Fibroblast of lung (primary cell): ENCODE measurements at places on chromosomes 13 and 19.

DNA sequence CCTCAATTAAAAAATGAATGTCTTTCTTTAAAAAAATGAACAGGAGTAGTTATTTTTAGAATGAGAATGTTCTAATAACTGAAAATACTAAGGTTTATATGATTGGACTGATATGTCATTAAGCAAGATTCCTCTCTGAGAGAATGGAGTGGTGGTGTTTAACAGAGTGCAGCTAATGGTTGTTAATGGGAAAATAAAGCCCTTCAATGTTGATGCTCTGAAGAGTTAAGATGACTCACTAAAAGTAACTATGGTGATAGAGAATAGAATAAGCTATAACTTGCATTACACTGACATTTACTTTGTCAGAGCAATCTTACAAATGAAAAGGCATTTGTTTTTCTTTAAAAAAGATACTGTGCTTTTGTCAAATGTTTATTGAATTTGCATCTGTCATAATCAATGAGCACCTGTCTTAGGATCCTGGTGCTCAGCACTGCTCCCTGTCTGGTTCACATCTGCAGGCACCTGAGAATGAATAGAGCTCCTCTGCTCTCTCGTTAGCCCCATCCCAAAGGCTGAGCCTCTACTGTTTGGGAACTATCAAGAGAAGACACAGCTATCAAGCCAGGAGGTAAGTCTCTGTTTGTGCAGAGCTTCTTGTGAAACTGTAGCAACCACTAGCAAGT, 15.1 kb downstream of the PABPC3 start:
- H3K27ac ChIP-seq, result no peak overlapping the region
- DNase-seq, result no peak
- no peaks in the 10 kb centered on the region for H3K36me3 ChIP-seq
- H3K27me3 ChIP-seq, result no peaks in the 10 kb centered on the region
- no peaks in the 10 kb centered on the region for H3K4me1 ChIP-seq

DNA sequence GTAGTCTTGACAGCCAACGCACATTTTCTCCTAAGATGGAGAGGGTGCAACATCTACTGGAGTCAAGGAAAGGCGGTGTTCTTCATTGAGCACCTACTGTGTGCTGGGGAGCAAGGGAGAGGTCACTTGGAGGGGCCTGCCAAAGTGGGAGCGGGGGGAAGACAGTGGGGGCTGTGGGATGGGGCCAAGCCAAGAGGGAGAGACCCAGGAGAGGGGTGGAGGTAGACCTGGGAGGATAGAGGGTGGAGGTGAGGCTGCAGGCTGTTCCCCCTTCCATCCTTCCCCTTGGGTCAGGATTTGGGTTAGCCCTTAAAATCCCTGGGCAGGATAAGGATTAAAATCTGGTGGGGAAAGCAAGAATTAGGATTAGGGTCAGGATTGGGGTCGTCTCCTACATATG, 1.7 kb upstream of the PLPP2 start:
- no peak overlapping the region for H3K27ac ChIP-seq
- H3K27me3 ChIP-seq, result peaks cover 31% of the 10 kb centered on the region
- H3K4me1 ChIP-seq, result peaks cover 3% of the 10 kb centered on the region
- H3K4me3 ChIP-seq, result no peak overlapping the region

GRCh38 chr13:112730157-112730671, 40.4 kb downstream of the ATP11A start:
- H3K4me3 ChIP-seq, result no peak overlapping the region
- H3K4me1 ChIP-seq, result no peaks in the 10 kb centered on the region

DNA sequence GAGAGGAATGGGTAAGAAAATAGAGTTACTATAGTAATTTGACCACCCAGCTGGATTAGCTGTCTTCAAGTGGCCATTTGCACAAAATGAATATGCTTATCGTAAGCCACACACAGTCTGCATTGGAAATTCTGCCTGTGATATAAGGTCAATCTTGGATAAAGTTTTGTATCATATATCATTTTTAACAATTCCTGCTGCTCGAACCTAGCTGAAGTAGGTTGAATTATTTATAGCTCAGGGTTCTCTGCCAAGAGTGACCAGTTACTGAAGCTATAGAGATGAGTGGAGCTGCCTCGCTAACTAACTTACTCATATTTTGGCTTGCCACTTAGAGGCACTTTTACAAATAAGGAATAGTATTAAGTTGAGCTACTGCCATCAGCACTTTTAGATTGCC, 220.9 kb downstream of the RGCC start:
- peak; percentile 61 for DNase-seq
- no peak overlapping the region for H3K4me3 ChIP-seq
- H3K36me3 ChIP-seq, result no peaks in the 10 kb centered on the region
- H3K27ac ChIP-seq, result no peak overlapping the region

- H3K36me3 ChIP-seq, result no peaks in the 10 kb centered on the region
- no peak overlapping the region for H3K4me3 ChIP-seq
- H3K27ac ChIP-seq, result no peak overlapping the region
Observed at GRCh38 chr13:78607409-78608251, 4.3 kb upstream of the POU4F1 start.

DNA sequence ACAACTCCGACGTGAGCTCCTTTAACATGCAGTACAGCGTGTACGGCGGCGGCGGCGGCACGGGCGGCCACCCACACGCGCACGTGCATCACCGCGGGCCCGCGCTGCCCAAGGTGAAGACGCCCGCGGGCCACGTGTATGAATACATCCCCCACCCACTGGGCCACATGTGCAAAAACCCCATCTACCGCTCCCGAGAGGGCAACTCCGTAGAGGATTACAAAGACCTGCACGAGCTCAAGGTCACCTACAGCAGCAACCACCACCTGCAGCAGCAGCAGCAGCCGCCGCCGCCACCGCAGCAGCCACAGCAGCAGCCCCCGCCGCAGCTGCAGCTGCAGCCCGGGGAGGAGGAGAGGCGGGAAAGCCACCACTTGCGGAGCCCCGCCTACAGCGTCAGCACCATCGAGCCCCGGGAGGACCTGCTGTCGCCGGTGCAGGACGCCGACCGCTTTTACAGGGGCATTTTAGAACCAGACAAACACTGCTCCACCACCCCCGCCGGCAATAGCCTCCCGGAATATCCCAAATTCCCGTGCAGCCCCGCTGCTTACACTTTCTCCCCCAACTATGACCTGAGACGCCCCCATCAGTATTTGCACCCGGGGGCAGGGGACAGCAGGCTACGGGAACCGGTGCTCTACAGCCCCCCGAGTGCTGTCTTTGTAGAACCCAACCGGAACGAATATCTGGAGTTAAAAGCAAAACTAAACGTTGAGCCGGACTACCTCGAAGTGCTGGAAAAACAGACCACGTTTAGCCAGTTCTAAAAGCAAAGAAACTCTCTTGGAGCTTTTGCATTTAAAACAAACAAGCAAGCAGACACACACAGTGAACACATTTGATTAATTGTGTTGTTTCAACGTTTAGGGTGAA, 6.6 kb downstream of the SLITRK5 start:
- H3K4me1 ChIP-seq, result no peaks in the 10 kb centered on the region
- H3K4me3 ChIP-seq, result peak overlapping the region; percentile 46
- H3K36me3 ChIP-seq, result no peaks in the 10 kb centered on the region
- DNase-seq, result no peak
- H3K27me3 ChIP-seq, result peaks cover 10% of the 10 kb centered on the region
- H3K27ac ChIP-seq, result no peak overlapping the region

DNA sequence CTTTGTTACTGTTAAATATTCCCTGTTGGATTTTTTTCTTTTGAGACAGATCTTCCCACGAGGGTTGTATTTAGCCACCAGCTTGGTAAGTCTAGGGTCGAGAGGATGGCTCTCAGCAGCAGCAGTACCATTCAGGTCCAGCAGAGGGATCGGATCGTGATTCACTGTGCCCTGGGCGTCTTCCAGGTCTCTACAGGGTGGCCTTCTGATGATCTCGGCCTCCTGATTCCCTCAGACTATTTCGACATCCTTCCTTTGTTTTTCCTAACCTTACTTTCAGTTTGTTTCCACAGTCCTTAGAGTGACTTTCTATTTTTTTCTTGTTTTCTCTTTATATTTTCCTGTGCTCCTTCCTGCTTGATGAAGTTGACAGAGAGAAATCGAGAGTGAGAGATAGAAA, 1436.9 kb downstream of the UQCRFS1 start:
- no peaks in the 10 kb centered on the region for H3K27me3 ChIP-seq
- H3K4me3 ChIP-seq, result no peak overlapping the region
- H3K27ac ChIP-seq, result no peak overlapping the region
- no peaks in the 10 kb centered on the region for H3K36me3 ChIP-seq
- H3K4me1 ChIP-seq, result no peaks in the 10 kb centered on the region
- peak; percentile 23 for DNase-seq

- H3K36me3 ChIP-seq, result no peaks in the 10 kb centered on the region
- no peak for DNase-seq
- H3K4me1 ChIP-seq, result no peaks in the 10 kb centered on the region
- no peak overlapping the region for H3K4me3 ChIP-seq
- no peaks in the 10 kb centered on the region for H3K27me3 ChIP-seq
Observed at GRCh38 chr19:51551673-51552432, 19.2 kb upstream of the ZNF175 start.

GRCh38 chr19:39515551-39516191, 732 bp downstream of the SELENOV start:
- H3K27ac ChIP-seq, result no peak overlapping the region
- no peak overlapping the region for H3K4me3 ChIP-seq
- peaks cover 44% of the 10 kb centered on the region for H3K27me3 ChIP-seq
- H3K4me1 ChIP-seq, result no peaks in the 10 kb centered on the region
- DNase-seq, result no peak

DNA sequence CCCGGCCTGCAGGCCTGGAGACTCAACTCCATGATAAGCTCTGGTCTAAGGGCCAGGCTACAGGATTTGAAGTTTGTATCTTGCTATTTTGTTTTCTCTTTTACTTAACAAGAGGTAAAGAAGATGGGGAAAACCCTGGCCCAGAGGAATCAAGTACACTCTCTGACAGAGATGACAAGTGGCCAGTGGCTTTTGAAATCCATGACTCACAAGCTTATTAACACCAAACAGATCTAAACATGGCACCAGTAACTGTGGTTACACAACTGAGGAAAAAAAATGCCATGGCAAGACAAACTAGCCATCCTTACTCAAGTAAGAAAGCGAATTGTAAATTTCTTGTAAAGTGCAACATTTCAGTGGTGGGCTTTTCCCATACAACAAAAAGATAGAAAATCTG, 72.6 kb upstream of the SERTM1 start:
- H3K36me3 ChIP-seq, result no peaks in the 10 kb centered on the region
- H3K27ac ChIP-seq, result no peak overlapping the region
- DNase-seq, result no peak

DNA sequence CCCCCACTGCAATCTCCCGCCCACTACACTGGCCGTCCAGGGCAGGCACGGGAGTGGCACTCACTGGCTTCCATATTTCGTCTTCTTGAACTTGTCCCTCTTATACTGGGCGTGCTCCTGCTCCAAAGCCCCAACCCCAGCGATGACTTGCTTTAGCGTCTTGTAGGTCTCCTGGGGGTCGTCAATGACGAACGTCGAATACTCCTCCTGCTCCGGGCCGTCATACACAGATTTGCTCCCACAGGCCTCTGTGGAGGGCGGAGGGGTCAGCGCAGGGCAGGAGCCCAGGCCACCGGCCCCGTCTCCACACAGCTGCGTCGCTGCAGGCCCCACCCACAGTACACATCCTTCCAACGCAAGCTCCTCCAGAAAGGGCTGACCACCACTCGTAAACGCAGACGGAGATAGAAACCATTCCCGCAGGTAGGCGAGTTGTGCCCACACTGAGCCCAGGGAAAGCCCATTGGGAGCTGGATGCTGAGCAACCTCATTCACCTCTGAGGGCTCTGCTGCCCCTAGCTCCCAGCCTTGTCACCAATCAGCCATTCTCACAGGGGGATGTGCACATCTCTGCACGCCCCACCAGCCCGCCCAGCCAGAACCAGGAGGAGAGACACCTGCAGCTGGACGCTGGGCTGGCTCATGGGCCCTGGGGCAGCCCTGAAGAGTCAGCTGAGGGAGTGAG, 7.9 kb upstream of the C13orf46 start:
- peaks cover 37% of the 10 kb centered on the region for H3K36me3 ChIP-seq
- no peaks in the 10 kb centered on the region for H3K27me3 ChIP-seq
- no peak overlapping the region for H3K27ac ChIP-seq
- peaks cover 7% of the 10 kb centered on the region for H3K4me1 ChIP-seq
